ENCODE measurements at places on chromosomes 3 and 15.

DNA sequence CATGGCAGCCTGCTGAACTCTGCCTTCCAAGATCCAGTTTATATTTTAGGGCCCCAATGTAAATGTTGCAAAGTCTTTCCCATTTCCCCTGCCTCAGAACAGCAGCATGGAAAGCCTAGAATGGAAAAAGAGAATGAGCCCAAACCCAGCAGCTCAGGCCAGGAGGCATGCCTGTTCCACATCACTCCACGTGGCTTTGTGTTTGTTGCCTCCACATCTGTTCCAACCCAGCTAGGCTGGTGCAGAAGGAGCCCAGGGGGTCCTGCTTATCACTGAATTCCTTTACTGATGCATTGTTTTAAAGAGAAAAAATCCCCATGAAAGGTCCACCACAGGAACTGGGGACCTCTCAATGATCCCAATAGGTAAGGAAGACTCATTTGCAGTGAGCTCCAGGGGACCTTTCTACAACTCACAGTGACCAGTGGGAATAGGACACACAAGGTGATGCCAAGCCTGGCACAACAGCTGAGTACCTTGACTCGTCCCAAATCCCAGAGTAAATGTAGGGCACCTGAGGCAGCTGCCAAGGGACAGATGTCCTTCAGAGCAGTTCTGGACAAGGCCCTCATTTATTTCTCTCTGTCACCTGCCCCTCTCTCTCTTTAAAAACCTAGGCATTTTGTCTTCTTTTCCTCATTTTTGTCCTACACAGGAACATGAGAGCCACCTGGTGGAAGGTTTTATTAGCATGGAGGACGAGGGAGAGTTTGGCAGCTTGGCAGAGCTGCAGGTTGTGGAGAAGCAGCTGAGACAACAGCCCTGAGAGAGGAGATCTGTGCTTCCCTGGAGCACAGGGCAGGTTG, 41.7 kb upstream of the ADAMTS17 start:
- peak; percentile 33 for DNase-seq

DNA sequence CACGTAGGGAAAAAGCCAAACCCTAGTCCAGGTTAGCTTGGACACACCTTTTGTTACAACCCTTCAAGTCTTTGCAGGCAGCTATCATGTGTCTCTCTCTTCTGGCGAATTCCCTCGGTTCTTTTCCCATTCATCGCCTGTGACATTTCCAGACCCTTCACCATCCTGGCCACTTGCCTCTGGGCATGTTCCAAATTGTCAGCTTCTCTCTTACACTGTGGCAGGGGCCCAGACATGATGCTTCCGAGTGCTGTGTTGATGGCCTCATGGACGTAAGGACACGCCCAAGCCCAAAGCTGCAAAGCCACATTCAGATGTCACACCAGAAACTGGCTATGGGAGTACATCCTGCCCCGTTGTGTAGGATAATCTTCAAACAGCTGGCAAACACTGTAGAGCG, 58.5 kb downstream of the ISG20 start:
- DNase-seq: no peak

GRCh38 chr15:48423896-48424475, 92.8 kb downstream of the DUT start:
- DNase-seq: no peak

DNA sequence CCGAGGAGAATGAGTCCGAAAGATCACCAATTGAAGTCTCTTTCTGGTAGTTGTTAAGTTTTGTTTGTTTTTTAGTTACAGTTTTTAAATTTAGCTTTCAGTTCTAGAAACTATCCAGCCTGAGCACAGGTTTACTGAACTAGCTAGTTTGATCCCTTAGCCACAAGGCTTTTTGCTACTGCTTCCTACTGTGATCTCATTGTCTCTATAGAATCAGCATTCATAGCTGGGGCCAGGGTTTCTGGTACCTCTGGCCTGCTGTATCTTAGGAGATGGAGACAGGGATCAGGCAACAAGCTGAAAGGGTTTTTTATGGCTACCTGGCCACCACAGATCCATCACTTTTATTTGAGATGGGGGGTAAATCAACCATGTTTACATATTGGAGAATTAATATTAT, 37.0 kb downstream of the GOLM2 start:
- DNase-seq: no peak

- no peak for DNase-seq
These were observed 4.8 kb downstream of the VEPH1 start for GRCh38 chr3:157498371-157498770.

DNA sequence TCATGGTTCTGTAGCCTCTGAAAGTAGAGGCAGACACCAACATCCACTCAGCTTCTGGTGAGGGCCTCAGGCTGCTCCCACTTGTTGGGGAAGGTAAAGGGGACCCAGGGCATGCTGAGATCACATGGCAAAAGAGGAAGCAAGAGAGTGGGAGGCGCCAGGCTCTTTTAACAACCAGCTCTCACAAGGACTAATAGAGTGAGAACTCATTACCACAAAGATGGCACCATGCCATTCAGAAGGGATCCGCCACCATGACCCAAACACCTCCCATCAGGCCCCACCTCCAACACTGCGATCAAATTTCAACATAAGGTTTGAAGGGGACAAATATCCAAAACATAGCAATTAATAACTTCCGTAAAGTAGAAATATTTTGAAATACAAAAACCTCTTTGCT, 192.3 kb downstream of the OCA2 start:
- no peak for DNase-seq

GRCh38 chr3:55483196-55484095, 3.7 kb downstream of the WNT5A start:
- DNase-seq: no peak

DNA sequence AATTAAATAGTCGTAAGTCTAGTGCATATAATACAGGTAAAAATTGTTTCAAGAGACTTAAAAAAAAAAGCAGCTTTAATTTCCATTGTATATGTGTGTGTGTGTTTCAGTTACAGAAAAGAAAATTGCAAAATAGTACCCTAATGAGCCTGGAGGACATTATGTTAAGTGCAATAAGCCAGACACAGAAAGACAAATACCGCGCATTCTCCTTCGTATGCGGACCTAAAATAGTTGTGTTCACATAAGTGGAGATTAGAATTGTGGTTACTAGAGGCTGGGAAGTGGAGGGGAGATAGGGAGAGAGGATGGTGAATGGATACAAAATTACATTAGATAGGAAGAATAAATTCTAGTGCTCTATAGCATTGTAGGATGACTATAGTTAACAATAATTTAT, 3.6 kb downstream of the MESD start:
- DNase-seq: no peak

DNA sequence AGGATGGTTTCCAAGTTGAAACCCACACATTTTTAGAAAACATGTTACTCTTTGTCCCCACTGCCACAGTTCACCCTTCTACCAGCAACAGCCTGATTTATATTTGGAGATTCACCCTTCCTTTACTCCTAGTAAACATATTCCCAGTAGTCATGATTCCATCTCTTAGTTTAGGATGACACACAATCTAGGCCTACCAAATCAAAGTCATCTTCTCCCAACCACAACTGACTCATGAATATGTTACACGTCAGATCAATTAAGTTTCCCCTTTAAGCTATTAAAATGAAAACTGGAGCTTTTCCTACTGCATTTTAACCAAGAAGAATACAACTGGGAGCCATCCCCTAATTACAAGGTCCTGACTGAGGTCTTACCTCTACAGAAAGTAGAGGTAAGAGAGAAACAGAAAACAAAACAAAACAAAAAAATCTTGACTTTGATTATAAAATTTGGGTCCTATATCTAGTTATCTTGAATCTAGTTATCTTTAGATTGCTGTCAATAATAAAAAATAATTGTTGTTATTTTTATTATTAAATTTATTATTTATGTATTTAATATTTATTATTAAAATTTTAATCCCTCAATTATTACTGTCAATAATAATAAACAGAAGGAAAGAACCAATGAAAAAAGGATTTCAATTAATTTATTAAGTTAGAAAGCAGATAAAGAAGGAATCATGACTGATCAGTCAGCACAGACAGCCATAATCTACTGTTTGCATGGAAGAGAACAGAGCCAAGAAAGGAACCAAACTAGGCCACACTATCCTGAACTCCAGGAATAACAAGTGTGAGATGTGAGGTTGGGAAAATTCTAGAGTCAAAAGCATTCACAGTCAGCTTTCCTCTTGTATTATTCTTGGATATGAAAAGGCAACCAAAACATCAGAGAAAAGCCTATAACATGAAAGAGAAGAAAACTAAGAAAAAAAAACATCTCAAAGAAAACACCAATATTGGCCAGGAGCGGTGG, 12.5 kb downstream of the DPH6 start:
- no peak for DNase-seq

DNA sequence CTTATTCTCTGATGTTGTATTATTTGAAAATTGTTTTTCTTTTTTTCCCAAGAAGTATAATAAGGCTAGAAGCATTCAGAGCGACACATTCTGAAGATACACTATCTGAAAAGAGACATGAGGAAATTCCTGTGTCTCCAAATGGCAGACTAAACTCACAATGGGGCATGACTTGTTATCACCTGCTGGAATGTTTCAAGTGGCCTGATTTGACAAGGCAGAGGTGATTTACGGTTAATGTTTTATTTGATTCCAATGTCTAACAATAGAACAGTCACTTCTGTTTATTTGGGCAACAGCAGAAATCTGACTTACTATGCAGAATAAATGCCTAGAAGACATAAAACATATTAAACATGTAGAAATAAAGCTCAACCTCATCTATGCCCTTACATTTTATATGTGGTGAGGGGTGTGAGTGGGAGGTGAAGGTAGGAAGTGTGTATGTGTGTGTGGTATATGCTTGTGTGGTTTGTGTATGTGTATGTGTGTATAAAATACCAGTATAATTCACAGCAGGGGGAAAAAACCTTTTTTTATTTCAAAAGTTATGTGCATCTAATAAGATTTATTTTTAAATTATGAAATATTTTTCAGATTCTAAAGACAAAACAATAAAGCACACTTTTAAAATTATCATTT, 1051.7 kb downstream of the ROBO2 start:
- no peak for DNase-seq

DNA sequence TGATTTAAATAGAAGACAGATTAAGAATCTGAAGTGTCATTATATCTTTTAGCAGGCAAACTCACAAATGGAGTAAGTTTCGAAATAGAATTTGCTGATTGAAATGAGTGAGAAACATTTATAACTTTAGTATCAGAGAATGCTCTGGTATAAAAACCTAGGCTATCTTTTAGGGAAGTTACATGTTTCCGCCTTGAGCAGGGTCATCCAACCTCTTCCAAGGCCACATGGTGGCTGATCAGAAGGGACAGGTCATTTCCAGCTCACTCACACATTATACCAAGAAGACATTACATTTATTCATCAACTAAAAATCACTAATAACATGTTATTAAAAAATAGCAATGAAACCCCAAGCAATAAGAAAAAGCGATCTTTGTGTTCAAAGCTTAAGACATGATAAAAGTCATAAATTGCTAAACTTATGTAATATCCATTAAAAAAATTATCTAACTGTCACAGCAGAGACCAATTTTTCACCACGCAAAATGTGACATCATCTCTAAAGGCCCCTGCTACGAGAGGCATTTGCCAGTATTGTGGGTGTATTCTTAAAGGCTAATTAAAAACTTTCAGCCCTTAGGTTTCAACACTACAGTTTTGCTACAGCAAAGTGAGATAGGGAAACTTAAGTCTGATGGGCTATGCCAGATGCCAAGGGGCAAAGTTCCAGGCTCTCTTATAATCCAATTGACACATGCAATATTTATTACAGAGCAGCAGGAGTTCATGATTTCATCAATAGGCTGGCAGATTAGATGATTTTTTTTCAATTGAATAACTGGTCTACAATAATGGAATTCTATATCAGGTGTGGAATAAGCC, 240.4 kb upstream of the TBL1XR1 start:
- DNase-seq: no peak

DNA sequence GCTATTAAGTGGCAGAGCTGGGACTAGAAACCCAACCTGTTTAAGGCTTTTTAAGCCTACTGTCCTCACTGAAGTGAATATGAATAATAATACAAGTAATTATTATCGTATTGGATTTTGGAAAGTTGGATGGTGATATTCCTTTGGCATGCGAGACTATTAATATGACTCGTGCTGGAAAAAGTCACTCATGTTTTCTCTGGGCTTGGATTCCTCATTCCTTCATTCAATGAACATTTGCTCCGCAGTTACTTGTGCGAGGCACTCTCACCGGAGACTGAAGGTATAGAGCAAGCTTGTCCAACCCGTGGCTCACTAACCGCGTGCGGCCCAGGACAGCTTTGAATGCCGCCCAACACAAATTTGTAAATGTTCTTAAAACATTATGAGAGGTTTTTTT, 694 bp downstream of the PLAAT1 start:
- DNase-seq: no peak

- no peak for DNase-seq
These were observed 67.0 kb downstream of the IMPG2 start for GRCh38 chr3:101253396-101253795.

GRCh38 chr3:53577506-53577905, 83.1 kb downstream of the CACNA1D start:
- DNase-seq: no peak

GRCh38 chr3:190094160-190094718, 26.5 kb downstream of the P3H2 start:
- no peak for DNase-seq

DNA sequence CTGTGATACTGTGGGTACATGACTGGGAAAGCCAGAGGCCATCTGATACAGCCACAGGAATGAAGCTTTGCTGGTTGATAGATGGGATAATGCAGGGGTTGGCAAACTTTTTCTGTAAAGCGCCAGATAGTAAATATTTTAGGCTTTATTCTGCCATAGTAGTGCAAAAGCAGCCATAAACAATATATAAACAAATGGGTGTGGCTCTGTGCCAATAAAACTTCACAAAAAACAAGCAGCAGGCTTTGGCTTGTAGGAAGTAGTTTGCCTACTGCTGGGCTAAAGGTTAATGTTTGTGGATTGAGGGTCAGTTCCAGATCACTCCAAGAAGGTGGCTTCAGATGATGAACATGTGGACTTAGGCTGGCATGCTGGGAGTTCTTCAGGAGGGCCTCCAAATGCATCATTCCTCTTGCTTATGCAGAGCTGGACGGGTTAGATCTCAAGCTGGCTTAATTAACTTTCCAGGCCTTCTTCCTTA, 305.7 kb downstream of the RPLP1 start:
- no peak for DNase-seq

DNA sequence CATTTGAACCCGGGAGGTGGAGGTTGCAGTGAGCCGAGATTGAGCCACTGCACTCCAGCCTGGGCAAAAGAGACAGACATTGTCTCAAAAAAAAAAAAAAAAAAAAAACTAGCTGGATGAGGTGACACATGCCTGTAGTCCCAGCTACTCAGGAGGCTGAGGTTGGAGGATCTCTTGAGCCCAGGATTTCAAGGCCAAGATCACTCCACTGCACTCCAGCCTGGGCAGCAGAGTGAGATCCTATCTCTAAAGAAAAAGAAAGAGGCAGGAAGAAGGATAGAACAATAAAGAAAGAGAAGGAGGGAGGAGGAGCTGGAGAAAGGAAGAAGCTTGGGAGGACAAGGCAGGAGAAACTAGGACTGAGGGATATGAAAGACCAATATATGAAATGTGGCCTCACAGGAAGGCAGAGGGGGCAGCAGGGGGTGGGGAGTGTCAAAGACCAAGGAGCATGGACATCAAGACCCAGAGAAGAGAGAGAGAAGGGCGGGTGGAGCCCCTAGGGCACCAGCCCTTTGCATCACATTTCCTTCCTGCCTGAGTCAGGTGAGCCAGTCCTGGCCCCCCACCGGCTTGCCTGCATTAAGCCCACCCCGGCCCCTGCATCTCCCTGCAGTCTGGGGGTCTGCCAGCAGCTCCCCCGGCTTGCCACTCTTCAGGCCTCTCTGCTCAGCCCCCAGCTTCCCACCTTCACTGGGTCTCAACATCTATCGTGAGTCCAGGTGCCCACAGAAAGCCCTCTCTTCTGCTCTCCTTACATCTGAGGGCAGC, 11.5 kb downstream of the IGDCC3 start:
- DNase-seq: no peak

GRCh38 chr15:100061944-100062343, 279.8 kb downstream of the ADAMTS17 start:
- DNase-seq: no peak
